ENCODE measurements at places on chromosomes 12 and 14.

- DNase-seq, result no peak
Measured at GRCh38 chr14:68473794-68474193, 319.1 kb downstream of the ZFP36L1 start.

DNA sequence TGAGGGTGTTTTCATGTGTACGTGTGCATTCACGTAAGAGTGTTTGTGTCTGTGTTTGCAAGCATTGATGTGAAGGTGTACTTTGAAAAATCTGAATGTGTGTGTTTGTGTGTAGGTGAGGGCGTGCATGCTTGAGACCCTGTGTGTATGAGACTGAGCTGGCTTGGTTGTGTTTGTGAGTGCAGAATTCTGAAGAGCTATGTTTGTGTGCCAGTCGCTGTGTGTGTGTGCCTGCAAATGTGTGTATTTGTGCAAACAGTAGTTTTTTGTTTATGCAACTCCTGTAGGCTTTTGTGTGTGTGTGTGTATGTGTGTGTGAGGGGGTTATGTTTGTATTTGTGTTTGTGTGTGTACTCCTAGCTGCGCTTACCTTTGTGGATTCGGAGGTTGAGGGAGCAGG, 1.7 kb upstream of the LHX5 start:
- no peak for DNase-seq

DNA sequence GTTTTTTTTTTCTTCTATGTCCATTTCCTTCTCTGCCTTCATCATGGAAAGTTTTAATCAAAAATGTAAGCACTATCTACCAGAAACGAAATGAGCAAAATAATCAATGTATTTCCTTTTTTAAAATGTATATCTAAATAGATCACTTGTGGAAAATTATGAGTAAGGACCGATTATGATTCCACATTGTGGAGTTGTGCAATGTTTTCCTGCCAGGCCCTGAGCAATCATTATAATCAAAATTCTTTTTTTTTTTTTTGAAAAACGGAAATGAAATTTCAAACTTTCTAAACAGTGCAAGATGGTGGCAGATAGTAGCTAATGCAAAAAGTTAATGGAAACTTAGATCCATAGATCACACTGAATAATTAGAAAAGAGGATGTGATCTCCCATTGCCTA, 1074.6 kb upstream of the TMEM132C start:
- no peak for DNase-seq

DNA sequence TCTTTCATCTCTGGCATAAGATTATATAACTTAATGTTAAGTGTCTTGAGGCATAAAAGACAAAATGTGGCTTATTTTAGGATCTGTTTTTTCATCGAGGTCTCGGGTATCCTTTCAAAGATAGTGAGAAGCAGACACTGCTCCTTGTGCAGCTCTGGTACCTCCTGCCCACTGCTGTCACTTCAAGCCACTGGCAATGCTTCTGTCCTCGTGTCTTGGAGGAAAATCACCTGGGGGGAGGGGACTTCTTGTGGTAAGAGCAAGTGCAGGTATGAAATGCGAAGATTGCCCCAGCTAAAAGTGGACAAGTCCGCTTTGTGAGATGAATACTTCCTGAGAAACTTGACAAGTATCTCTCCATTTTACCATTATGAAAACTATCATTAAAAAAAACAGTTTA, 37.8 kb upstream of the DYNC1H1 start:
- no peak for DNase-seq

GRCh38 chr14:32697704-32698103, 241.0 kb upstream of the NPAS3 start:
- no peak for DNase-seq

- DNase-seq, result no peak
Measured at GRCh38 chr14:76550534-76550933, 174.6 kb downstream of the ESRRB start.

DNA sequence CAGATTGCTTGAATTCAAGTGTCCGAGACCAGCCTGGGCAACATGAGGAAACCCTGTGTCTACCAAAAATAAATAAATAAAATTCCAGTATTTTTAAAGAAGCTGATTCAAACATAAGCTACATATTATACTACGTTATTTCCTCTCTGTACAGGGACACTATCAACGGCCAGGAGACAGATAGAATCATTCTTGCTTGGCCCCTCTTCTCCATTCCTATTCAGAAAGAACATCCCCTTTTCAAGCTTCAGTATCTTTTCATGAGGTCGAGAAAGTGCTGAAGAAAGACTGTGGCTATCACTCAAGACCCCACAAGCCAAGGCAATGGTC, 314 bp upstream of the DHRS7 start:
- DNase-seq, result no peak

DNA sequence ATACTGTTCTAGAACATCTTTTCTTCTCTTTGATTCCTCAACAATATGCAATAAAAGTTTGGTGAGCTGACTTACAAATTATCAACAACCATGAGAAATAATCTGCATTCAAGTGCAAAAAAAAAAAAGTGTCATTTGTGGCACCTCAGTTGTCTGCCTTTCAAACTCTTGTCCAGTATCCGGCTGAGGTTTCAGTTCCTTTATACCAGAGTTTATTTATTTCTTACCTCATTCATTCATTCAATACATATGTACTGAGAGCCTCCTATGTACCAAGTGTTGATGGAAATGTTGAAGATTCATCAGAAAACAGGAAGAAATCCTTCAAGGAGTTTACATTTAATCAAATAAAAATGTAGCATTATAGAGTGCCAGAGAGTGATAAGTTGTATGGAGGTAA, 484.1 kb downstream of the RMST start:
- DNase-seq, result no peak

DNA sequence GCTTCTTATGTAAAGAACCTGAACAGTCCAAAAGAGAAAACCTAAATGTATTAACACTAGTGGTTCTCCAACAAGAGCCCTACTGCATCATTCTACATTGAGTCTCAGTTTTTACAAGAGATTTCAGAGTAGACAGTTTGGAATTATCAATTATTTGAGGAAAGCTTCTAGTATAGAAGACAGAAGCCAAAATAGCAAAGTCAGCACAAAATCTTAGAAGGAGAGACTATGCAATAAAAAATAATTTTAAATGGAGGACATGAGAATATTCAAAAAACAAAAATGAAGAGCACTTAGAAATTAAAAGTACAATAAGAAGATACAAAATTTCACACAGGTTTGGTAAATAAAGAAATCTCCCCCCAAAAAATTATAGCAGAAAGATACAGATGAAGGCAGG, 406.3 kb upstream of the USP15 start:
- DNase-seq, result no peak

GRCh38 chr12:6539707-6540134, 5.4 kb downstream of the GAPDH start:
- DNase-seq, result no peak

DNA sequence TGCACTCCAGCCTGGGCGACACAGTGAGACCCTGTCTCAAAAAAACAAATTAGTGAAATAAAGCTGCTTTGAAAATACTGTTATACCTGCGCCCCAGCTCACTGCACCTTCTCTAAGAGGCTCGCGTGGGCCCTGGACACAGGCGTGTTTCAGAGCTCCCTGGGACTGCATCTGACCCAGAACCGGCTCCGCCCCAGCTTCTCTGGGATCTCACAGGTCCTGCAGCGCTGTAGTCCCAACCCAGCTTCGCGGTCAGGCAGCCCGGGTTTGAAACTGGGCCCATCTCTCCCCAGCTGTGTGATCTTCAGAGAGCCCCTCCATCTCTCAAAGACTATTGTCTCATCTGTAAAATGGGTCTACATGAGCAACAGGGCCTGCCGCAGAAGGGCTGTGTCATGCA, 7.5 kb downstream of the RIMBP2 start:
- DNase-seq, result no peak

GRCh38 chr12:2999265-2999841, 40.2 kb downstream of the TEAD4 start:
- no peak for DNase-seq

DNA sequence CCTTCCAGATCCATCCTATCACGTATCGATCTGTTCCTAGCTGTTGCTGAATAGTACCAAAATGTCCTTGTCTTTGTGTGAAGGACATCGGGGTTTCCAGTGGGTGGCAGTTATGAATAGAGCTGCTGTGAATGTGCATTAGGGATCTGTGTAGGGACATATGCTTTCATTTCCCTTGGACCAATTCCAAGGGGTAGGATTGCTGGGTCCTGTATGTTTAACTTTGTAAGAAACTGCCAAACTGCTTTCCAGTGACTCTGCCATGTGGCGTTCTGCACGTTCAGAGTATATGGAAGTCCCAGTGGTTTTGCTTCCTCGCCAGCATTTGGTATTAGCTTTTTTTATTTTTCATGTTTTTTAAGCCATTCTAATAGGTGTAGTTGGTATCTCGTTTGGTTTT, 28.6 kb downstream of the PACS2 start:
- no peak for DNase-seq

DNA sequence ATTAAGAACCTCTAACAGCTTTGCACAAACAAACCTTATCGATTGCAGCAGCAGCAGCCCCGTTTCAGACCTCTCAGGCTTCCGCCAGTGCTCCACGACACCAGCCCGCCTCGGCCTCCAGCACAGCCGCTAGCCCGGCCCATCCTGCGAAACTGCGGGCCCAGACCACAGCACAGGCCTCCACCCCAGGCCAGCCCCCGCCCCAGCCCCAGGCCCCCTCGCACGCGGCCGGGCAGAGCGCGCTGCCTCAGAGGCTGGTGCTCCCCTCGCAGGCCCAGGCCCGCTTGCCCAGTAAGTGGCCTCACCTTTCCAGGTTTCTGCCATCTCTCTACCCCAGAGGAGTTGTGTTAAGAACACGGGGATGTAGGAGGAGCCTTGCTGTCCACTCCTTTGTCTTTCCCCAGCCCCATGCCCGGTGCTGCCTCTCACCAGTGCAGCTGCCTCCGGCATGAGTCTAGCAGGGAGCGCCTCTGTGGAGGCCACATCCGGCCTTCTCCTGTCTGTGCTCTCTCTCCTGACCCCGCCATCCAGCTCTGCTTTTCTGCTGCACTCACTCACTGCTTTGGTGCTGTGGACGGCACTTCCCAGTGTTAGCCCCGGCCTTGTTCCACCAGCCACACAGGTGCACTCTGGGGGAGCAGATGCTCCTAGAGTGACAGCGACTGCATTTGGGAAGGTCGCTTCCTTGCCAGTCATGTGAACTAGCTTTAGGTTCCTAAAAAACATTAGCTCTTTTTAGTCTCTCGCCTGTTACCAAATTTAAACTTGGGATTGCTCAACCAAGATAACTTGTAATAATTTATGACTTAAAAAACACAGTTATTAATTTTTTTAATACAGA, 71.5 kb downstream of the EP400 start:
- no peak for DNase-seq

GRCh38 chr12:100875156-100875555, 80.6 kb downstream of the ANO4 start:
- DNase-seq, result no peak

GRCh38 chr14:93331728-93332396, 974 bp downstream of the BTBD7 start:
- no peak for DNase-seq

GRCh38 chr14:44701563-44702263, 194.6 kb upstream of the FSCB start:
- DNase-seq, result no peak

DNA sequence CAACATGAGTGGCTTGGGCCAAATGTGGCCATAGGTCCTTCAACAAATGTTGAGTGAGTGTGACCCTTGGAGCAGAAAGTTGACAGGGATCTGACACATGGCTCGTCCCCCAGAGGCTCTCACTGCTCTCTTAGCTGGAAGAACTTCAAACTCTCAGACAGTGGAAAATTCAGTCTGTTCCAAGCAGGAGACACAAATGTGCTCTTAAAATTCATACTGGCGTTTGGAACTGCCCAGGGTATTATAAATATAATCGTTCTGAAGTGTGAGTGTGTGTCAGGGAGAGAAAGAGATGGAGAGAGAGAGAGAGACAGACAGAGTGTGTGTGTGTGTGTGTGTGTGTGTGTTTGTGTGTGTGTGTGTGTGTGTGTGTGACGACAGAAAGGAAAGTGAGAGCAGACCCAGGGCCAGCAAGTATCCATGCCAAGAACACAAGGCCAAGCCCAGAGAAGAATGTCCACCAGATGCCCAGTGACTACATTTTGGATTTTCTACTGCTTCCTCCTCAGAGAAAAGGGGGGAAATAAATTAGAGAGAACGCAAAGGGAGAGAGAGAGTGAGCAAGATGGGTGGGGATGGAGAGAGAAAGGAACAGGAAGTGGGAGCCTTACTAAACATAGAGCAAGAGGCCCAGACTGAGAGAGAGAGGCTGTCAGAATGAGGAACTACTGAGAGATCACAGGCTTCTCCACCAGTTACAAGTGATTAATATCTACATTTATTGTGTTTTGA, 193.6 kb upstream of the NUDT4 start:
- DNase-seq, result no peak

GRCh38 chr14:59570122-59570521, 6.5 kb downstream of the CCDC175 start:
- DNase-seq, result no peak

GRCh38 chr14:71586131-71586897, 345.9 kb upstream of the RGS6 start:
- no peak for DNase-seq

DNA sequence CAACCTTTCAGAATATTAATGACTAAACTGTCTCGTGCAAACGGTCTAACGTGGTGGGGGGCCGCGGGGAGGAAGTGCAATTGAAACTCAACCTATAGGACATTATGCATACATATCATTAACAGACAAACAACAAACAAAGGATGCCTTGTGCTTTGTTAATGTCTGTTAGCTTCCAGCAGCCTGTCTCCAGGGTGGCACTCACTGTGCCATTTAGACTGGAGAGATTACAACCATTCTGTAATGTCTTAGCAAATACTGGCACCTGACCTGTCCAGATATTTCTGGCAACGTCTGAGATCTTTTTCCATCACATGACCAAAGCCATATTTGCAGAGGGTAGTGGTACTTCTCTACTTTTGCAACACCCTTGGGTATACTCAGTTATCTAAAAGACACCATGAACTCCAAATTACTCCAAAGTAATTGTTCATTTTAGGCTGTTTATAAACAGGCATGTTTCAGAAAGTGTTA, 11.6 kb downstream of the BHLHE41 start:
- DNase-seq, result no peak

GRCh38 chr14:44170101-44170500, 337.0 kb downstream of the FSCB start:
- DNase-seq, result no peak

DNA sequence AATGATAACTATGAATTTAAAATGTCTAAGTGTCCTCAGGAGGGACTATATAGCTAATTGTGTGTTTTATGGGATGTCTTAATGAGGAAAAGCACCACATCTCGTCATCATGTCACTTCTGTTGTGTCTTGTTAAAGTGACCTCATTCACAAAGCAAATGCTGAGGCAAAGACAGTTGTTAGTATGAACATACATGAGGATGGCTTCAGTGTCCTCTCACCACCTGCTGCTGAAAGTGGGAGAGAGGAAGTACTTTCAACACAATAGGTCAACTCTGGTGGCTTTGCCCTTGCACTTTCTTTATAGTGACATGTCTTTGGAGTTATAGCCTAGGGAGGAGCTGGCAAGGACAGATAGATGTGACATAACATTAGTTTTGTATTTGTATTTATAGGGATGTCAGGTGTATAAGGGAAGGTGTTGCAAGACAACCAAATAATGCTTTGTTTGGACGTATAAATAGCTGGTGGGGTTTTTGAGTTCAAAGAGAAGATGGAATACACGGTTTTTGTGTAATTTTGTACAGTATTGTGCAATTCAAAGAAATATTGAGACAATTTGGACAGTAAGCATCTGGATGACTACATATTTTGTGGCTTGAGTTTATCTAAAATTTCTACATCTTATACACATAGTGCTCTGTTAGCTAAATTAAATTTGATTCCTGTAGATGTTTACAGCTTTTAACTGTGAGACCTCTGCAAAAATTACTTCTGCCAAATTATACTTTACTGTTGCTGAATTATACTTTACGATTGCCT, 131.7 kb upstream of the ATP2B1 start:
- no peak for DNase-seq

Data from stimulated activated CD8-positive, alpha-beta memory T cell treated with anti-CD3 and anti-CD28 coated beads, Interleukin-7, amount 100 ng/mL, for 48 hours (primary cell).